ENCODE measurements at places on chromosomes 6 and 20.

- DNase-seq: no peak
Measured at GRCh38 chr6:92779746-92780145, 639.6 kb downstream of the EPHA7 start.

- no peak for DNase-seq
Measured at GRCh38 chr6:40735121-40735520, 148.0 kb upstream of the LRFN2 start.

- no peak for DNase-seq
Measured at GRCh38 chr6:137758661-137759060, 108.4 kb upstream of the TNFAIP3 start.

GRCh38 chr6:3201388-3201787, 26.1 kb downstream of the TUBB2B start:
- DNase-seq: no peak

- DNase-seq: no peak
Measured at GRCh38 chr6:130178692-130179091, 44.1 kb downstream of the SAMD3 start.

GRCh38 chr6:31094389-31094881, 17.9 kb downstream of the C6orf15 start:
- DNase-seq: no peak

DNA sequence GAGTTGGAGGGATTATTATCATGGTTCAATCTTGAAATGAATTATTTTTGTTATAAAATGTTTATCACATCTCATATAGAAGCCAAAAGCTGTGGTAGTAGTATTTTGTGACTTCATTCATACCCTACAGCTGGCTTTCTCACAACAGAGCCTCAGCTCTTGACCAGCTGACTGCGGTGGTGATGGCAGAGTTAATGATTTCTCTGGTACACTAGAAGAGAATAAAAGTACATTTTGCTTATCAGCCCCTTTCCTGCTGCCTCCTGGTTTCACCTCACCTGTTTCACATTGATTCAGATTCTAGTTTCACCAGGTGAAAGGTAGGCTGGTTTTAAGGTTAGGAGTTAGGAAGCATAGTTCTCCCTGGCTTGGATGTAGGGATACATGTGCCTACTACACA, 55.7 kb downstream of the AFG1L start:
- DNase-seq: no peak

GRCh38 chr6:22361576-22361975, 64.7 kb upstream of the PRL start:
- no peak for DNase-seq

- no peak for DNase-seq
Measured at GRCh38 chr6:9825526-9825925, 589.3 kb downstream of the TFAP2A start.
